AG08396 (cell line): ENCODE measurements at places on chromosomes 5 and 9.

DNA sequence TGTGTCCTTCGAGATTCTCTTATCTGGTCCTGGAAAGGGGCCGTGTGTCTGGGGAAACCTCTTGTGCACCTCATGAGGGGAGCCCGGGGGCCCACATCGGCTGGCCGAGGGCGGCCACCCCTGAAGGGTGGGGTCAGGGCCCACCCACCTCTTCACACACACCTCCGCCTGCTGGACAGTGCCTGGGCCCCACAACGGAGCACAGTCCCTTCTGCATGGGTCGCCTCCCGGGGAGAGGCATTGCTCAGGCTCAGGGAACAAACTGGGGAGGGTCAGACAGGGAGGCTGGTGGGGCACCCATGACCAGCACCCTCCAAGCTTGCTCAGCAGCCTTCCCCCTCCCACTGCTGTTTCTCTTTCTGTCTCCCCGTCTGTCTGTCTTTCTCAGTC lies 1.3 kb upstream of the LRRC14B start:
- no peak for DNase-seq

DNA sequence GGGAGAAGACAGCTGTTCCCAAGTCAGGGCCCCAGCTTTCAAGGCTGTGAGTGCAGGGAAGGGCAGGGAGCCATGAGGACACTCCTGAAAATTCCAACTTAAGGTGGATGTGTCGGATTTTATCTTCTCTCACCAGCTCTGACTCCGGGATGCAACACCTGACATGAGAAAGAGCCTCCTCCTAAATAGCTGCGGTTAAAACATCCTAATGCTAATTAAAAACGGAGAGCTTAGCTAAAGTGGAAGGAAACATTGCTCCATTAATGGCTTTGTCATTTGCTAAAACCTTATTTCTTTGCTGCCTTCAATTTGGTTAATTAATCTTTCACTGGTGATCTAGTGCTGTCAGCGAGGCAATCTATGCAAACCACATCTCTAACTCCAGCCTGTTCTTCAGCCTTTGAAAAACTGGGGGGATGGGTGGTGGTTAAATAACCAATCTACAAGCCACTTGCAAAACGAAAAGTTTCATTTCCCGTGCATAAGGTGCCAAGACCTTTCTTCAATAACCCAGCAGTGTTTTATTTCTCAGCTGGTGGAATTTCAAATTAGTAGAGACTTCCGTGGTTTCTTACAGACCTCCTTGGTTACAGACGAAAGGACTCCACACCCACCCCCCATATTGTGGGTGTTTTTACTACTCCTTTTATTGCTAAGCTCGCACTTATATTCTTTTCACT lies 379.6 kb downstream of the MLLT3 start:
- no peak for DNase-seq

DNA sequence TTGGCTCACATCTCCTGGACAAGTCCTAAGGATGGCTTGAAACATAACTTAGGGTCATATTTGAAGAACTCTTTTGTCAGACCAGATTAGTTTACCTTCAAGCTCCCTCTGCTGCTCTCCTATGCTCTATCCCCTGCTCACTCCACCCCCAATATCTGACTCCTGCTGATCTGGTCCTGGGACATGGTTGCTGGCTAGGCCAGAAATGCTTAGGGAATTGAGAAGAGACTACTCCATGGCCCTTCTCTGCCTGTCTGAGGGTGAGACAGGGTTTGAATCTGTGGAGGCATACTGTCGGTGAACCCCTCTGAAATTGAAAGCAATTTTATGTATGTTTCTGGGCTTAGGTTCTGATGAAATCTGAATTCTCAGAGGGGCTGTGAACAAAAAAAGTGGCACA lies 3.3 kb downstream of the OTULIN start:
- no peak for DNase-seq

GRCh38 chr5:6745706-6746222 lies 32.5 kb downstream of the TENT4A start:
- peak; percentile 67 for DNase-seq
